ENCODE measurements at places on chromosomes 12 and 14. TPM values are rescaled to one million over a fixed set of nuclear protein-coding genes. Genes with fewer than 3 reads are reported as not detected.

The VWF gene
- total RNA-seq: 0.09 TPM

The TSPAN11 gene
- not detected for total RNA-seq

DNA sequence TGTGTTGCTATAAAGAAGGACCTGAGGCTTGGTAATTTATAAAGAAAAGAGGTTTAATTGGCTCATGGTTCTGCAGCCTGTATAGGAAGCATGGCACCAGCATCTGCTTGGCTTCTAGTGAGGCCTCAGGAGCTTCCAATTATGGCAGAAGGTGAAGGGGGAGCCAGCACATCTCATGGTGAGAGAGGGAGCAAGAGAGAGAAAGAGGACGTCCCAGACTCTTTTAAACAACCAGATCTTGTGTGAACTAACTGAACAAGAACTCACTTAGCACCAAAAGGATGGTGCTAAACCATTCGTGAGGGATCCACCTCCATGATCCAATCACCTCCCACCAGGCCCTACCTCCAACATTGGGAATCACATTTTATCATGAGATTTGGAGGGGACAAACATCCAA lies 6.1 kb upstream of the SNAPC1 start:
- H3K36me3 ChIP-seq: peaks cover 15% of the 10 kb centered on the region
- H3K27me3 ChIP-seq: no peaks in the 10 kb centered on the region
- H3K4me1 ChIP-seq: peaks cover 21% of the 10 kb centered on the region

- H3K27ac ChIP-seq: no peak overlapping the region
- no peak for DNase-seq
- no peaks in the 10 kb centered on the region for H3K27me3 ChIP-seq
- H3K4me1 ChIP-seq: peaks cover 4% of the 10 kb centered on the region
- H3K36me3 ChIP-seq: peaks cover 38% of the 10 kb centered on the region
- H3K4me3 ChIP-seq: no peak overlapping the region
These were observed 126.3 kb downstream of the CEP83 start for GRCh38 chr12:94333396-94333795.

- peaks cover 63% of the 10 kb centered on the region for H3K36me3 ChIP-seq
- no peak overlapping the region for H3K4me3 ChIP-seq
- H3K4me1 ChIP-seq: peaks cover 7% of the 10 kb centered on the region
- no peak for DNase-seq
These were observed 33.6 kb downstream of the CEP83 start for GRCh38 chr12:94426049-94426448.

DNA sequence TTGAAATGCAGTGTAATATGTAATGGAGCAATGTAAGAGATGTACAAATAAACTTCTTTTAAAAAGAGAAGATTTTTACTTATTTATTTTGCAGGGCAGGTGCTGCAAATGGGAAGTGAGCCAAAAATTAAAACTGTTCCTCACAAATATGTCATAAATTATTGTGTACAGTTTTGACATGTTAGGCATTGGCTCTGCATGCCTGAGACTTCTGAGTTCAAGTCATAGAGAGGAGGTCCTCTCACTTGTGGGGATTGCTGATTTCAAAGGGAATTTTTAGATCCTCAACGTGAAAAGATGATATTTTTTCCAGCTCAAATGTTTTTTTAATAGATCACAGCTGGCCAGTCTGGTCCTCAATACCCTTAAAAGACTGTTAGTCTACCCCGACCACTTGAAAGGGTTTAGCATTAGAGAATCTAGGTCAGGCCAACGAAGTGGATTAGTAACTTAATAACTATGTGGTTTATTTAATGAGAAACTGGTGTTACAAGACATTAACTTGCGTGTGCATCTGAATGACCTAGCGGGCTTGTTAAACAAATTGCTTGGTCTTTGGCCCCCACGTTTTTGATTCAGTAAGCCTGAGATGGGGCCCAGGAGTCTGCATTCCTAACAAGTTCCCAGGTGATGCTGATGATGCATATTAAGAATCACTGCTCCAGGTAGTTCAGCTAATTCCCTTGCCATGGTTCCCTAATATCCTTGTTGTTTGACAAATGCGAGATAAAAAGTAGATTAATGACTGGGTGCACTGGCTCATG lies 30.9 kb upstream of the WDR89 start:
- H3K36me3 ChIP-seq: peaks cover 2% of the 10 kb centered on the region
- DNase-seq: peak; percentile 42
- no peaks in the 10 kb centered on the region for H3K4me1 ChIP-seq
- no peaks in the 10 kb centered on the region for H3K27me3 ChIP-seq
- no peak overlapping the region for H3K4me3 ChIP-seq

DNA sequence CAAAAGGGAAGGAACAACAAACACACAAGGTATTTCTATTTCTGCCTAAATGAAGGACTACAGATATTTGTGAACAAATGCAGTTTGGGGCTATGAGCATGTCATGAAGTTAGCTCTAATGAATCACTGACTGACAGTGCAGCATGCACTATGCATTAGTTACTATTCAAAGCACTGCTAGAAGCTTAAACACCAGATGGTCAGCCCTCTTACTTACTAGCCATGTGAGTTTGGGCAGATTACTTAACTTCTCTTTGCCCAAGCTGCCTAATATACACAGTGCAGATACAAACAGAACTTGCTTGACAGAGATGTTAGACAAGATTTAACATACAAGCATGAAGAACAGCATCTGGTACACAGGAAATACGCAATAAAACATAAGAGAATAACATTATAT lies 96.0 kb downstream of the ATXN2 start:
- H3K4me3 ChIP-seq: no peak overlapping the region
- H3K4me1 ChIP-seq: peaks cover 10% of the 10 kb centered on the region
- no peak for DNase-seq
- no peak overlapping the region for H3K27ac ChIP-seq

The GPR162 gene
- total RNA-seq: 0.21 TPM

DNA sequence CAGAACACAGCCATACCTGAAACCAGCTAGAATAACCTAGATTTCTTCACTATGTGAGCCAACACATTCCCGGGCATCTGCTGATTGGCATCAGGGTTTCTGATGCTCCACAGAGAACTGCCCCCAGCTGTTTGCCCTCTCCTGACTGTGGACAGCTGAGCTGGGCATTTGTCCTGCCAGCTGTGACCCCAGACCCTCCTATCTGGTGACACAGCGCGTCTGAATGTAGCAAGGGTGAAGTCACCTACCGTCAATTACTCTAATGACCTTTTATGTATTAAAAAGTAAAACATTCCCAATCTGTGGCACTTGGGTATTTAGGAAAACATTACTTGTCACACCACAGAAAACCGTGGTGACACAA lies 29.7 kb upstream of the SFSWAP start:
- peaks cover 16% of the 10 kb centered on the region for H3K4me1 ChIP-seq
- H3K27ac ChIP-seq: no peak overlapping the region
- H3K27me3 ChIP-seq: peaks cover 3% of the 10 kb centered on the region
- DNase-seq: no peak
- H3K36me3 ChIP-seq: no peaks in the 10 kb centered on the region
- H3K4me3 ChIP-seq: no peak overlapping the region

DNA sequence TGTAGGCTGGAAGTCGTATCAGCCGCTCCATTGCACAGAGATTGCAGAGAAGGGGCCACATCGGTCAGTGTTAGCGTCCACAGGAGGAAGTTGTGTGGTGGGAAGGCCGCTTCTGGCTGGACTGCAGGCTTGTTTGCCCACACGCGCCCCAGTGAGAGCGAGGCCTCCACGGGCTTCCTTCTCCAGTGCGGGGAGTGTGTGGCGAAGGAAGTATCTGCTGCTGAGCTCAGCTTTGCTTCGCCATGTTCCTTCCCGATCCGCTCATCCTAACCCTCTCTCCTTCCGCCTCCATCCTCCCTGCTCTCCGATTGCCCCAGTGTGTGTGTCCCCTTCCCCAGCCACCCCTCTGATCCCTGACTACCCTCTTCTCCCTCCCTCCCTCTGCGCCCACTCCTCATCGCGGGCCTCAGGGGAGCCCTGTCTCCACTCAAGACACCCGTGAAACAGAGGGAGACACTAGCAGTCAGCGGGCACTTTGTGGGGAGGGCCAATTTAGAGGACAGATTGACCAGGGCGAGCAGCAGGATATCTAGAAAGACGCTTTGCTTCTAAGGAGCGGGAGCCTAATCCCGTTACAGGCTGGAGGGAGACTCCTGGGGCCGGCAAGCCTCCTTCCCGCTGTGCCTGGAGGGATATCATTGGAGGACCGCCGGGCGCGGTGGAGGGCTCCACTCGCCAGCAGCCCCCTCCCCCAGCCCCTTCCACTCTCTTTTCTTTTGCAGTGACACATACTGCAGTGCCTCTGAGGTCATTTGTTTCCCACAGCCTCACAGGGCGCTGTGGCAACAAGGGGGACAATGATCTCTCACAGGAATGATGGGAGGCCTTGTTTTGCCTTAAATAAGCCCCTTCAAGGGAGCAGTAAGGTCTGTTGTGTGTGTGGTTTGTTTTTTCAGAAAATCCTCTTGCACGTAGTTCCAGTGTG lies 428.8 kb downstream of the ZFP36L1 start:
- peaks cover 25% of the 10 kb centered on the region for H3K4me1 ChIP-seq
- H3K27me3 ChIP-seq: no peaks in the 10 kb centered on the region
- no peaks in the 10 kb centered on the region for H3K36me3 ChIP-seq
- H3K27ac ChIP-seq: no peak overlapping the region
- H3K4me3 ChIP-seq: no peak overlapping the region

- no peak overlapping the region for H3K4me3 ChIP-seq
- peaks cover 2% of the 10 kb centered on the region for H3K36me3 ChIP-seq
- no peak overlapping the region for H3K27ac ChIP-seq
- H3K4me1 ChIP-seq: peaks cover 15% of the 10 kb centered on the region
- no peaks in the 10 kb centered on the region for H3K27me3 ChIP-seq
- no peak for DNase-seq
These were observed 33.7 kb upstream of the SELPLG start for GRCh38 chr12:108667349-108667748.

The LBHD2 gene
- total RNA-seq: not detected

DNA sequence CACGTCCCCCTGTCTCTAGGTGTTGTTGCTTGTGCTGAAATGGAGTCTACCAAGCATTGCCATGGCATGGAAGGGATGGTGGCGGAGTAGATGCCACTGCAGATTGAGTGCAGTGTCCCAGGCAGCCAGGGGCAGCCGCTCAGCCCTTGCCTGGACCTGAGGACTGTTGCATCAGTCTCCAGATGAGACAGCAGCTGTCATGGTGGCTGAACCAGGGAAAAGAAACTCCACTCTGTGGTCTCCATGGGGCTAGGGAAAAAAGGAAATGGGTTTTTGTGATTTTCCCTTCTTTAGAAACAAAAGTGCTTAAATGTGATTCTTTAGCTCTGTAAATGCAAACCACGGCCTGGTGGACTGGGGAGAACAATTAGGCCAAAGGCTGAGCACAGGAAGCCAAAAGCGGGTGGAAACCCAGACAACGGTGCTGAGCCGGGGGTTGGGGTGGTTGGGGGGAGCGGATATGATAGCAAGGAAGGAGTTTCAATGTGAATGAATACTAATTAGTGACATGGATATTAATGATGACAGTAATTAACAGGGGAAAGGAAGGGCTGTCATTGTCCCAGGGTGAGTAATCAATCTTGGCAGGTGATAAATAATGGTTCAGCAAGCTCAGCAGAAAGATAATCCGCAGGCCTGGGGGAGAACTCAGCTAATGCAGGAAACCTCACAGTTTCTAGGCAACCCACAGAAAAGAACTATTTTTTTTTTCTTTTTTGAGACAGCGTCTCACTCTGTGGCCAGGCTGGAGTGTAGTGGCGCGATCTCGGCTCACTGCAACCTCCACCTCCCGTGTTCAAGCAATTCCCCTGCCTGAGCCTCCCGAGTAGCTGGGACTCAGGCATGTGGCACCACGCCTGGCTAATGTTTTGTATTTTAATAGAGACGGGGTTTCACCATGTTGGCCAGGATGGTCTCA lies 442.6 kb downstream of the DPF3 start:
- peak overlapping the region; percentile 76 for H3K27ac ChIP-seq
- DNase-seq: peak; percentile 84
- H3K27me3 ChIP-seq: peaks cover 2% of the 10 kb centered on the region
- H3K4me1 ChIP-seq: peaks cover 61% of the 10 kb centered on the region
- H3K36me3 ChIP-seq: peaks cover 6% of the 10 kb centered on the region
- peak overlapping the region; percentile 73 for H3K4me3 ChIP-seq

The CCDC184 gene
- 0.38 TPM for total RNA-seq
